H9 (cell line): ENCODE measurements at places on chromosomes 7 and 10. TPM values are rescaled to one million over a fixed set of nuclear protein-coding genes. Genes with fewer than 3 reads are reported as not detected.

DNA sequence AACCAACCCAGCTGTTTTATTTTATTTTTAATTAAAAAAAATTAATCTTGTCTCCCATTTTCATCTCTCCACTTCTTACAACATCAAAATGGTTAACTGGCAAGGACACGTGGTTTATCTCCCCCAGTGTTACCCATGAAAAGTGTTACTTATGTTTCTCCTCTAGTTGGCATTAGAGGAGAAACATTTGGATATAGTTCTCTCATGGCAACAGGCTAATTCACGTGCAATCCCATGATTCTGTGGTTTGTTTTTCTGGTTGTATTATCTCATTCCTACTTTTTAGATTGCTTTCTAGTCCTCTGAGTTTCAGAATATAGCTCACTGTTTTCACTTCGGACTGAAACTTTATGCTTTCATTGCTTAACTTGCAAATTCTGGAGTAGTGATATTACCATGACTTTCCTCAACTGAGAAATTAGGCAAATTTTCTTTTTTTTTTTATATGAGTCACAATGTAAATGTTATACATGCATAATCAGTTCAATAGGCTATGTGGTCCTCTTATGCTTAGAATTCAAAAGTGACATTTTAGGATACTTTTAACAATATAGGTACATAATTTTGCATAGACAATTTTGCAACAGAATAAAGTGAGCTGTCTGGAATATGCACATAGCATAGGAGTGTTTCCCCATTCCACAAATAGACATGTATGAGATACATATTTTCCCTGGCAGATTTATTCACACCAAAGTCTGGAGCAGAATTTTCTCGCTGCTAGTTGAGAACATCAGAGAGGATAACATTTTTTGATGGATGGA lies 43.0 kb downstream of the LHFPL3 start:
- no peak overlapping the region for H3K27ac ChIP-seq
- no peak overlapping the region for H3K4me3 ChIP-seq
- no peak for DNase-seq
- no peaks in the 10 kb centered on the region; the same call in 1 of the 2 replicates for H3K36me3 ChIP-seq

- H3K4me1 ChIP-seq: peaks cover 3% of the 10 kb centered on the region; the same call in 1 of the 2 replicates
- DNase-seq: no peak
- H3K27ac ChIP-seq: no peak overlapping the region
- no peaks in the 10 kb centered on the region for H3K27me3 ChIP-seq
Observed at GRCh38 chr10:104447906-104448305, 94.3 kb downstream of the CFAP58 start.

GRCh38 chr10:101485207-101485606 lies 102.8 kb downstream of the POLL start:
- H3K27ac ChIP-seq: no peak overlapping the region
- no peaks in the 10 kb centered on the region for H3K27me3 ChIP-seq
- peaks cover 7% of the 10 kb centered on the region; the same call in 1 of the 2 replicates for H3K4me1 ChIP-seq
- no peak overlapping the region for H3K4me3 ChIP-seq
- DNase-seq: no peak

GRCh38 chr10:62817766-62818425 lies 1.7 kb upstream of the EGR2 start:
- H3K27me3 ChIP-seq: peaks cover 26% of the 10 kb centered on the region; the same call in 1 of the 2 replicates
- DNase-seq: peak; percentile 89
- H3K4me1 ChIP-seq: no peaks in the 10 kb centered on the region
- peaks cover 6% of the 10 kb centered on the region; the same call in 1 of the 2 replicates for H3K36me3 ChIP-seq
- peak overlapping the region; percentile 93 for H3K4me3 ChIP-seq

- no peaks in the 10 kb centered on the region; the same call in 1 of the 2 replicates for H3K4me1 ChIP-seq
- DNase-seq: peak; percentile 63
- H3K36me3 ChIP-seq: no peaks in the 10 kb centered on the region
- H3K27me3 ChIP-seq: peaks cover 38% of the 10 kb centered on the region
Observed at GRCh38 chr7:69597278-69598076, 798 bp upstream of the AUTS2 start.

DNA sequence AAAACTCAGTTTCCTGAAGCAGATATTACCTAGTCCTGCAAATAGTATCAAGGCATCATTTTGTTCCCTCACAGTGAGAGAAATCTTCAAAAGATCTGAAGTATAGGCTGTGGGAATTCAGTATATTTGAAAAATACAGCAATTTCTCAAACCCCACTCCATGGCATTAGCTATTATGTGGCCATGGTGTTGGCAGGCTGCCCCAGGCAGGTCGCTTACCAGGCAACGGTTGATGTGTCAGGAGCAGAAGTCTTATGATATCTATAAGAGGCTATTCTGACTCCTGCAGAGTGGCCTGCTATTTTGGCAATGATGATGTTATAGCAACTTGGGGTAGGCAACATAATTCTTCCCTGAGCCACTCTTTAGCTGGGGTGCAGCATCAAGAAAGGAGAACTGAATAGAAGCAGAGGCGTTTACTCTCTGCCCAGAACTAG lies 187.9 kb downstream of the PLXDC2 start:
- H3K36me3 ChIP-seq: peaks cover 14% of the 10 kb centered on the region
- H3K4me3 ChIP-seq: no peak overlapping the region
- H3K27ac ChIP-seq: no peak overlapping the region
- no peaks in the 10 kb centered on the region for H3K27me3 ChIP-seq

DNA sequence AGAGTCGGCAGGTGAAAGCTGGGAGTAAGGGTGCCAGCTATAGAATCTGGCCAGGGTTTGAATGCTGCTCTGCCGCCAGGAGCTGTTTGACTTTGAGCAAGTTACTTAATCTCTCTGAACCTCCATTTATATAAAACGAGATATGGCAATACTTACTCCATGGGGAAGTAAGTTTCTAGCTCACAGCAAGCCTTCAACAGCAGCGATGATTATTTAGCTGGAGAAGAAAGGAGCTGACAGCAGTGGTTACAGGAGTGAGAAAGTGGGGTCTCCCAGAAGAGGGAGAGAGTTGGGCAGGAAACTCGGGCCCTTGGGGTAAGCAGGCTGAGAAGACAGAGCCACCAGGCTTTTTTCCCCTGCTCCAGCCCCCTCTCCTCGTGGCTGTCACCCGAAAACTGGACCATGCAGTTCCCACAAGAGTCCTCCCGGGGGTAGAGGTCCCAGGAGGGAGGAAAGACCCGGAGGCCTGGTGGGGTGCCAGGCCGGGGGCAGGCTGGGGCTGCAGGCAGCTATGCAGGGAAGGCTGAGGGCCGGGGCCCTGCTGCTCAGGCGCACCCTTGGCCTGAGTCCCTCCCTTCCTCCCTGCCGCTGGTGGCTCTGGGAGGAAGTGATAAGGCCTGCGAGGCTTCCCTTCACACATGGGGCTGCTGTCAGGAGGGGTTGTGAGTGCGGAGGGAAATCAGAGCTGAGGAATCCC lies 3.5 kb downstream of the NOS3 start:
- H3K27ac ChIP-seq: no peak overlapping the region
- no peaks in the 10 kb centered on the region; the same call in 1 of the 3 replicates for H3K36me3 ChIP-seq
- H3K4me3 ChIP-seq: no peak overlapping the region

GRCh38 chr7:35519971-35520809 lies 174.7 kb downstream of the HERPUD2 start:
- no peak overlapping the region for H3K27ac ChIP-seq
- no peaks in the 10 kb centered on the region for H3K36me3 ChIP-seq
- H3K4me3 ChIP-seq: no peak overlapping the region
- H3K4me1 ChIP-seq: no peaks in the 10 kb centered on the region

- no peak overlapping the region for H3K4me3 ChIP-seq
- H3K27me3 ChIP-seq: no peaks in the 10 kb centered on the region
- no peaks in the 10 kb centered on the region for H3K36me3 ChIP-seq
- no peak for DNase-seq
Observed at GRCh38 chr7:115145512-115145911, 223.6 kb downstream of the MDFIC start.

GRCh38 chr7:118288098-118288497 lies 63.6 kb downstream of the ANKRD7 start:
- H3K27me3 ChIP-seq: no peaks in the 10 kb centered on the region
- H3K27ac ChIP-seq: no peak overlapping the region
- no peaks in the 10 kb centered on the region for H3K4me1 ChIP-seq
- no peak overlapping the region for H3K4me3 ChIP-seq
- no peak for DNase-seq

DNA sequence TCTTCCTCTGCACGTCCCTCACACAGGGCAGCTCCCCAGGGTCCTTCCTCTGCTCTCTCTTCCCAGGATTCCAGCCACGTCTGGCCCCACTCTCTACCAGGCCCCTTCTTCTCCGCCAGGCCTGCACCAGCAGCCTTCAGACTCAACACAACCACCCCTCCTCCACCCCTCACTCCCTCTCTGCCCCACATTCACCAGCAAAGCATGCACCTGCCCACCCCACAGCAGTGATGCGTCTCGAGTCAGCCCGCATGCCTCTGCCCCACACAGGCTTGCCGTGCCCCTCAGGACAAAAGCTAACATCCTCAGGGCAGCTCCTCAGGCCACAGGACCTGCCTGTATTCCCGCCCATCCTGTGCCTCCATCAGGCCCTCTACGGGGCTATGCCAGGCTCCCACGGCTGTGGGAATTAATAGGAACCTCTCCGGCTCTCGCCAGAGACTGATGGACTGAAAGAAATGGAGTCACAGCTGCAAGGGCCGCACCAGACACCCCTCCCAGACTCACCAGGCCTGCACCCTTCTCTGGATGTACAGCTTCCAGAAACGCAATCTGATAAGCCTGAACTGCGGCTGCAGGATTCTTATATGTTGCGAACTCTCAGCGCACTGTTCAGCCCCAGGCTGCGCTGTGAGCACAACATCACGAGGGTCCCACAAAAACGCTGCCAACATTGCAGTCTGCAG lies 100.1 kb downstream of the CYTH3 start:
- peak overlapping the region; percentile 27; the same call in 1 of the 3 replicates for H3K4me3 ChIP-seq
- no peak for DNase-seq
- peaks cover 4% of the 10 kb centered on the region; the same call in 1 of the 2 replicates for H3K4me1 ChIP-seq
- H3K27ac ChIP-seq: no peak overlapping the region

DNA sequence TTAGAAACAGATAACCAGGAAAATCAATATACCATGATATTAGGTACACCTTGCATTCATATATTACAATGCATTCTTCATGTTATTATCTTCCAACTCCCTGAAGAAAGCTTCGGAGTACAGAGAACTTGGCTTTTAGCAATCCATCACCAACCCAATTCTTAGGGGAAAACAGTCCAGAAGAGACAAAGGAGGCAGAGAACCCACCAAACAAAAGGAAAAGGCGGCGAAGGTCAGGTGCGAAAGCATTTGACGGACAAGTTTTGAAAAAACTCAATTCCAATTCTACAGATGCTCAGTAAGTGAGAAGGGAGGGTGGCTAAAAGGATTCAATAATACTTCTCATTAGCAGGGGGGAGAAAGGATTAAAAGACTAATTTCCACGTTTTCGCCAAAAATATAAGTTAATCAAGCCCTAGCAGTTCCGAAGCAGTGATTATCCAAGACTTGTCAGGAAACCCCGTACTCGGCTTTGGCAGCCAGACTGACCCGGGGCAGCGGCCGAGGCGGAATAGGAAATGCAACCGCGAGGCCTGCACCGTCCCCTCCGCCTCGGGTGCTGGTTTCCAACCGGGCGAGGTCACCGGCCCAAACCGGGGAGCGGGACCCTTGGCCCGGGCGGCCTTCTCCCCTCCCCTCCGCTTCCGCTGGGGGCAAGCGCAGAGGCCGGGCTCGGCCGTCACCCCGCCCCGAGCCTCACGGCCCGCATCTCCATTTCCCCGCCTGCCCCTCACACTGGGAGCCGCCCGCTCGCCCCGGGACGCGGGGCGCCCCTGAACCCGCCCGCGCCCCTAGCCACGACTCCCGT lies 747 bp downstream of the GDI2 start:
- H3K4me1 ChIP-seq: no peaks in the 10 kb centered on the region
- peaks cover 22% of the 10 kb centered on the region for H3K36me3 ChIP-seq
- no peaks in the 10 kb centered on the region for H3K27me3 ChIP-seq
- no peak overlapping the region for H3K27ac ChIP-seq

GRCh38 chr7:90678986-90679385 lies 82.9 kb downstream of the CDK14 start:
- no peaks in the 10 kb centered on the region for H3K36me3 ChIP-seq
- no peak overlapping the region for H3K4me3 ChIP-seq
- peaks cover 8% of the 10 kb centered on the region; the same call in 1 of the 2 replicates for H3K4me1 ChIP-seq
- DNase-seq: no peak
- H3K27ac ChIP-seq: no peak overlapping the region

DNA sequence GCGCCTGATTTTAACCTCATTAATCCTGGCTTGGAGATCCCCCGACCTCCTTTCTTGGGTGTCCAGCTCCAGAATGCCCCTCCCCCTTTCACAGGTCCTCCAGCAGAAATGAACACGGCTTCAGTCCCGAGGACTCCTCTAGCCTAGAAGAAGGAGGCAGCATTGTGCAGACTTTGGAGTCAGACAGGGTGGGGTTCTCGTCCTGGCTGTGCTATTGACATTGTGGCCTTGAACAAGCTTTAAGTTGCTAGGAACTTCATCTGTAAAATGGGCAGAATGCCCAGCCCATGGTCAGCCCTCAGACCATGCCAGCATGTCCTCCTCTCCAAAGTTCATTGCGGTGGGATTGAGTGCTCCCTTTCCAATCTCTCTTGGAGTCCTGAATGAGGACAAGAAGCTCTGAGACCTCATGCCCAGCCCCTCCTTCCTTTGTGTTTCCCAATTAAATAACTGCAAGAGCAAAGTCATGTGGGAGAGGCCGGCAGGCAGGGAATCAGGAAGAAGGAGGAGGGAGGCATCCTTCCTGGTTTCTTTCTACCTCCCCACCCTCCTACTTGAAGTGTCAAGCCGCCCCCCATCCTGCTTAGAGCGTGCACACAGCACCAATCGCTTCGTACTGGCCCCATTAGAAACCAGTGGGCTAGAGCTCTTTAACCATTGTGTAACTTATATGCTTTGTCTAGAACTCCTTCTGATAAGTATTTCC lies 86.4 kb downstream of the RBM20 start:
- H3K27ac ChIP-seq: no peak overlapping the region
- no peak overlapping the region for H3K4me3 ChIP-seq

DNA sequence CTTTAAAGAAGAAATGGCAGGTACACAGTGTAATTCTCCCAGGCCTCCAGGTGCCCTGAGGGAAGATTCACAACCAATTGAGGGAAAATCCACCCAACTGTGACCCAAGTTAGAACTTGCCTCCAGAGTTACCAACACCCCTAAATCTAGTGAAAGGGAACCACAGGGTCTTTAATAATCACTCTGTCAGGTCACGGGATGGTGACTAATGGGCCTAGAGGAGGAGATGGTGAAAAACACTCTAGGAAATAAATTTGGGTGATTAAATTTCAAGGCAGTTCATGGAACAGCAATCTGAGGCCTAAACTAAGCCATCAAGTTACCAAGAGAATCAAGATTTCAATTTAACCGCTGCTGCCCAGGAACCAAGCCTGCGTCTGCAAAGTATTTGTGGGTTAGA lies 26.7 kb upstream of the SLF2 start:
- peak; percentile 0 for DNase-seq
- no peaks in the 10 kb centered on the region for H3K4me1 ChIP-seq
- H3K27me3 ChIP-seq: no peaks in the 10 kb centered on the region
- no peak overlapping the region for H3K4me3 ChIP-seq
- no peaks in the 10 kb centered on the region for H3K36me3 ChIP-seq

GRCh38 chr10:52256832-52257691 lies 57.0 kb upstream of the DKK1 start:
- no peaks in the 10 kb centered on the region for H3K27me3 ChIP-seq
- no peak overlapping the region for H3K4me3 ChIP-seq
- DNase-seq: no peak
- no peak overlapping the region for H3K27ac ChIP-seq

The C10orf67 gene
- total RNA-seq: not detected in 2 replicates

The SLC18A3 gene
- not detected in 2 replicates for total RNA-seq

The SEMA3E gene
- 0.39 and 0.61 TPM in 2 replicates for total RNA-seq

The EPHB6 gene
- total RNA-seq: 9.7 and 11.6 TPM in 2 replicates

The LBX1 gene
- not detected in 2 replicates for total RNA-seq
